ENCODE measurements at places on chromosomes 3 and 15.

DNA sequence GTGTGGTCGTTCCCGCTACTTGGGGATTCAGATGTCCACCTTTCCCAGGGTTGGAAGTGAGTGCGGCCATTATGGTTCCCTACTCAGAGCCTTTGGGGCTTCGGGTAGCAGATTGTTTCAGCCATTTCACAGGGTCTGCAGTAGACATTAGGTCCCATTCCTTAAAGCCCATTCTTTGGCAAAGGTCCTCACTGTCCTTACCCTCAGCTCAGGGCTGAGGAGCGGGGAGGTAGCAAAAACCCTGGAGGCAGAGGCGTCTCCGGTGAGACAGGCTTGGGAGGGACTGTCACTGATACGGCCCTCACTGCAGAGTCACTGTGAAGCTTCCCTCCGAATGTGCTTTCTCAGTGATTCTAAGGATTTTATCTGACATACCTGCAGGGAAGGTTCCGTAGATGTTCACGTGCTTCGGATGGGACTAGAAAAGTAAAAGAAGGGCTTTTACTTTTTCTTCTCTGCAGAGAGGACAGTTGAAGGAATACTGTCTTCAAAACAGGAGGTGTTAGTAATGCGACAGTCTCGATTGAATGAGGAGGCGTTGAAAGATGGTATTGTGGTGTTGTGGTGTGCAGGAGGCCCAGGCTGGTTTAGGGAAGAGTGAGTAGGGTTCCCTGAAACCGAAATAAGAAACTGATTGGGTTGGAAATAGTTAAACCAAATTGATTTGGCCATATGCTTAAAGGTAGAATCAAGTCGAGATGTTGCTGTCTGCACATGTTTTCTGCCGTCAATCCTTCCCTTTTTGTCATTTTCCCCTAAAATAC lies 630 bp downstream of the ATP6V1A start:
- peak; percentile 48 for DNase-seq

- DNase-seq = no peak
These were observed 40.8 kb downstream of the HMG20A start for GRCh38 chr15:77461486-77461885.

GRCh38 chr3:172189987-172190603 lies 150.7 kb downstream of the FNDC3B start:
- DNase-seq = peak; percentile 62

DNA sequence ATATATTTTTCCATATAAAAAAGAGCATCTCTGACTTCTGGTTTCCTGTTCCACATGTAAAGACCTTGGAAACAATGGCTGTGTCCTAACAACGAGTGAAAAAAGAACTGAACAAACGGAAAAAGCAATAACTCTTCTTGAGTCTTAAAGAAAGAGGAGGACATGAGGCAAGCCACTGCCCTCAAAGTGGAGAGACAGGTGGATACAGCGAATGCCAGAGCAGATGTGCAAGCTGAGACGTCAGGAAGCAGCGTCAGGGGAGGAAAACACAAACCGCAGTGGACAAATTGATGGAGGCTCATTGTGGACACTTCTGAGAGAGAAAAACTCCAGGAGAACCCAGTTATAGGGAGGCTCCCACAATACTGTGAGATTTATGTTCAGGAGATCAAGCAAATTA lies 208.0 kb upstream of the MME start:
- DNase-seq = no peak

DNA sequence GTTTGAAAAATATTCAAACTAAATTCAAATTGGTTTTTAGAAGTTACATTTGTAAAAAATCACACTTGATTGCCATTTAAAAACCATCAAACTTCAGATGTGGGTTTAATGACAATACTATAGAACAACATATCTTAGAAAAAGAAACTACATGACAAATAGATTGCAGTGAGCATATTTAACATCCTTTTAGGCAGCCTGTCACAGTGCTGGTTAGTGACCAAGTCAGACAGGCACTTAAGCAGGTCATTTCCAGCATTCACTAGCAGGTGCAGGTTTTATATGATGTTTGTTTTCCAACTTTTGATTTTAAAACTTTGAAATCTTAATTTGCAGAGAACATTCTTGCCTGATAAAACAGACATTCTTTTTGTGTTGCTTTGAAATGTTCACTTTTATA lies 115.7 kb downstream of the MBNL1 start:
- no peak for DNase-seq

- no peak for DNase-seq
These were observed 34.7 kb upstream of the CRTC3 start for GRCh38 chr15:90495067-90495466.

GRCh38 chr3:140068494-140069017 lies 133.6 kb downstream of the CLSTN2 start:
- DNase-seq = no peak

DNA sequence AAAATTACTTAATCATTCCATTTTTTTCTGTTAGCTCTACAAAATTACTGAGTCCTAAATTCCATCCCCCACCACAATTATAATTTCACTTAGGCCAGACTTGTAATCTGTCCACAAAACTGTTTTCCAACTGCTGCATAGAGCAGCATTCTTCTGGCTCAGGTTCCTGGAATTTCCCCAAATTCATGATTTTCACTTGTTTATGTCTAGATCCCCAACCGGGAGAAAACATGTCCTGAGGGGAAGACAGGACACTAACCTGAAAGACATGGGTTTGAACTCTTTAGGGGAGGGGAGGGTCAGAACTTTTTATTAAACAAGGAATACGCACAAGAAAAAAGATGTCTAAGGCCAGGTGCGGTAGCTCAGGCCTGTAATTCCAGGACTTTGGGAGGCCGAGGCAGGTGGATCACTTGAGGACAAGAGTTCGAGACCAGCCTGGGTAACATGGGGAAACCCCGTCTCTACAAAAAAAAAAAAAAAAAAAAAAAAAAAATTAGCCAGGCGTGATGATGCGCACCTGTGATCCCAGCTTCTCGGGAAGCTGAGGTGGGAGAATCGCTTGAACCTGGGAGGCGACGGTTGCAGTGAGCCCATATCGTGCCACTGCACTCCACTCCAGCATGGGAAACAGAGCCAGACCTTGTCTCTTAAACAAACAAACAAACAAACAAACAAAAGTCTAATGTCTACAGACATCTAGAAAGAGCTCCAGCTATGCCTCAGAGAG lies 1.5 kb downstream of the ETFA start:
- peak; percentile 28 for DNase-seq

GRCh38 chr3:41092844-41093243 lies 106.5 kb upstream of the CTNNB1 start:
- DNase-seq = no peak

GRCh38 chr3:146493221-146493620 lies 23.9 kb upstream of the PLSCR2 start:
- DNase-seq = no peak

DNA sequence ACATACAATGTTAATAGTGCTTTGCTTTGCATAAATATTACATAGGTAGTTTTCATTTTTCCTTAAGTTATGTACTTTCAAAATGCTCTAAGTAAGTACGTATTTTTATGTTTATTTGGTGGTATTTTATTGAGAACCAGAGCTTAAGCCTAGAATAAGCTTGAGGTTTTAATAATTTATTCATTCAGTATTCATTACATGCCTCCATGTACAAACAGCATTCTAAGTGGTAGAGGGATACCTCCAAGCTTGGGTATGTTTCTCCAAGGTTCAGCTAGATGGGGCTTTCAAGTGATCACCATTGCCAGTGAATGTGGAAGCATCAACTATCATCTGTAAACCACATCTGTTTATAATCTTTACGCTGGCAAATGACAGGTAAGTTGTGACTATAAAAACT lies 52.3 kb downstream of the PEAK1 start:
- DNase-seq = no peak

- no peak for DNase-seq
These were observed 37.3 kb downstream of the THSD4 start for GRCh38 chr15:71152542-71152941.

- DNase-seq = no peak
These were observed 34.9 kb upstream of the NRROS start for GRCh38 chr3:196604548-196604947.

- DNase-seq = no peak
These were observed 23.8 kb upstream of the SNX22 start for GRCh38 chr15:64127521-64128270.

DNA sequence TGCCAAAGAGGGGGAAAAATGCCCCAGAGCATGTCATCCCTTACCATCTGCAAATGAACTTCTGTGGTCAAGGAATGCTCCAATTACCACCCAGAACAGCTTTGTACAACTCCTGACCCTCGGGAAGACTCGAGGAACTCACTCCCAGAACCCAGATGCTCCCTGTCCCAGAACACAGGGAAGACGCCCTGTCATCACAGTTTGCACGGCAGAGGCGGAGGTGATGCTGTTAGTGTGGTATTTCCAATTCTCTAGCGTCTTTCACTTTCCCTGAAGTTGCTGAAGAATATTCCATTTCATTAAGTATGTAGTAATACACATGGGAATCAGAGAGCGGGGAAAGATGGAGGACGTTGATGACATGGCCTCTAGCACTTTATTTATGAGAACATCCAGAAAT lies 193.7 kb downstream of the TIGIT start:
- no peak for DNase-seq

GRCh38 chr3:155602307-155602706 lies 142.6 kb downstream of the PLCH1 start:
- DNase-seq = no peak

DNA sequence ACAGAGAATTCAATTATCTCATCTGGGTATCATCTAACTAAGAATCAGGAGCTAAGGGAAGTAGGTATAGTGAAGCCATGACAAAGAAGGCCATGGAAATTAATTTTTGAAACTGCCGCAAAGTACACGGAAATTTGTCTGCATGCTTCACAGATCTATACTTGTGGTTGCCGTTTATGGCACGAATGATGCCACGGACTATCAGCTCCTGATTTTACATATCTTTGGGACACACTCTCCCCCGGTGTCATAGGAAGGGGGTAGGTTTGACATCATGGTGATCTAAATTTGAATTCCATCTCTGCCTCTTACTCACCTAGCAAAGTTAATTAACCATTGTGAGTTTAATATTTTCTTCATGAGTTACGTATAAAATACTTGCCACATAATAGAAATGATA lies 14.0 kb downstream of the ARPP21 start:
- DNase-seq = no peak

DNA sequence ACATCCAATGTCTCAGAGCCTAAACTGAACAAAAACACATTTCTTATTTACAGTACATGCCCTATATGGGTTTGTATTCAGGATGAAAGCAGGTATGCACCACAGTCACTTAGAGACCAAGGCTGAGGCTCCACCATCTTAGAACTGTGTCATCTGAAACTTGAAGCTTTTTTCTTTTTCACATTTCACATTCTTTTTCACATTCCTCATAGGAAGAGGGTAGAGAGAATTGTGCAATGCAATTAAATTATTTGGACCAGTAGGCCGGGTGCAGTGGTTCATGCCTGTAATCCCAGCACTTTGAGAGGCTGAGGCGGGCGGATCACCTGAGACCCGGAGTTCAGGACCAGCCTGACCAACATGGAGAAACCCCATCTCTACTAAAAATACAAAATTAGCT lies 591.0 kb downstream of the MECOM start:
- peak; percentile 78 for DNase-seq

- DNase-seq = no peak
These were observed 155.9 kb upstream of the BCL6 start for GRCh38 chr3:187900993-187901755.

- no peak for DNase-seq
These were observed 12.4 kb downstream of the VILL start for GRCh38 chr3:38002940-38003339.

DNA sequence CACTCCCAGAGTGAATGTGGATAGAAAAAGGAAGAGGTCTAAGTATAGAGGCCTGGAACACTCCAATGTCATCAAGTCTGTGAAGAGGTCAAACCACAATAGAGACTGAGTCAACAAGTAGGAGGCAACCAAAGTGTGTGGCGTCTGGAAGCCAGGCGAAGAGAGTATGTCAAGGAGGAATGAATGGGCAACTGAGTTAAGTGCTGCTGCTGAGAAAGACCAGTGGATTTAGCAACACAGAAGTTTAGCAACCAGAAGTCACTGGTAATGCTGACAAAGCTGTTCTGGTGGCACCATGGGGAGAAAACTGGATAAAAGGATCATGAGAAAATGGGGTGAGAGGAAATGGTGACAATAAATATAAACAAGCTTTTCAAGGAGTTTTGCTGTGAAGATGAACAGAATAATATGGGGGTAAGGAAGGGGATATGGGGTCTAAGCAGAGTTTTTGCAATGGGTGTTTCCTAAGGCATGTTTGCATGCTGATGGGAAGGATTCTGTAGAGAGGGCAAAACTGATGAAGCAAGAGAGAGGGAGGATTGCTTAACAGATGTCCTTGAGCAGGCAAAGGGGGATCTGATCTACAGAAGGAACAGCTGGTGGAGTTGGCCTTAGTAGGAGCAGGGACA lies 38.4 kb downstream of the PCOLCE2 start:
- DNase-seq = peak; percentile 68

DNA sequence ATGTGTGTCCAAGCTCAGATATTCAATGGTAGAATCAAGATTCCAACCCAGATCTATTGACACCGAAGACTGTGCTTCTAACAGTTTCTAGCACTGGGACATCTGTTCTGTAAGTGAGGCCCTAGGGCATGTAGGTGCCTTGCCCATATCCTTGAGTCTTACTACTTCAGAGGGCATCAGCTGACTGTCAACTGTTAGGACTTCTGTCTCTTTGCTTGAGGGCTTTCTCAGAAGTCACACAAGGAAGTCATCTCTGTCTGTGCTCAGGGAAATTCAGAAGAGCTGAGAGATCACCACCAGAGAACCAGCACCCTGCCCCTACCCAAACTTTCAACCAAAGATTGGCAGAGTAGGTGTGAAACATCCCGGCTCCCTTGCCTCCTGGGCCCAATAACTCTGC lies 403.6 kb upstream of the PROK2 start:
- no peak for DNase-seq

- no peak for DNase-seq
These were observed 16.0 kb downstream of the C15orf62 start for GRCh38 chr15:40785814-40786213.

- DNase-seq = no peak
These were observed 484.3 kb downstream of the UNC13C start for GRCh38 chr15:54462511-54462913.

DNA sequence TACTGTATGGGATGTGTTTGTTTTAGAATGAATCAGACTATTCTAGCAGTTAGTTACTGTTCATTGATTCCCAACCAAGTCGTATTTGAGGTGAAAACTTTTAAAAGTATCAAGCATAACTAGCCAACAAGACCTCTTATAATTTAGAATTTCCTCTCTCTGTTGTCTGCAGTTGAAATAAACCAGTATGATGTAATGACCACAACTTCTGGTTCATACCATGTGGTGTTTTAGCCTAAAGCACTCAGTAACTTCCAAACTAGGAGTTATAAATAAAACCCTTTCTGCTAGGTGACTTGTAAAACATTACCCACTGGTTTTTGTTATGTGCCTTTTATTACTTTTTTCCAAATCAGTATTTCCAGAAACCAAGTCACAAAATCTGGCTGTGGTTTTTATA lies 19.8 kb upstream of the P2RY12 start:
- peak; percentile 28 for DNase-seq

GRCh38 chr3:111800472-111800871 lies 58.6 kb upstream of the PHLDB2 start:
- no peak for DNase-seq

GRCh38 chr3:11304175-11304574 lies 32.0 kb downstream of the ATG7 start:
- DNase-seq = no peak

Measured in adipocyte (in vitro differentiated cells).